HEK293T (cell line): ENCODE measurements at places on chromosomes 12 and 14.

DNA sequence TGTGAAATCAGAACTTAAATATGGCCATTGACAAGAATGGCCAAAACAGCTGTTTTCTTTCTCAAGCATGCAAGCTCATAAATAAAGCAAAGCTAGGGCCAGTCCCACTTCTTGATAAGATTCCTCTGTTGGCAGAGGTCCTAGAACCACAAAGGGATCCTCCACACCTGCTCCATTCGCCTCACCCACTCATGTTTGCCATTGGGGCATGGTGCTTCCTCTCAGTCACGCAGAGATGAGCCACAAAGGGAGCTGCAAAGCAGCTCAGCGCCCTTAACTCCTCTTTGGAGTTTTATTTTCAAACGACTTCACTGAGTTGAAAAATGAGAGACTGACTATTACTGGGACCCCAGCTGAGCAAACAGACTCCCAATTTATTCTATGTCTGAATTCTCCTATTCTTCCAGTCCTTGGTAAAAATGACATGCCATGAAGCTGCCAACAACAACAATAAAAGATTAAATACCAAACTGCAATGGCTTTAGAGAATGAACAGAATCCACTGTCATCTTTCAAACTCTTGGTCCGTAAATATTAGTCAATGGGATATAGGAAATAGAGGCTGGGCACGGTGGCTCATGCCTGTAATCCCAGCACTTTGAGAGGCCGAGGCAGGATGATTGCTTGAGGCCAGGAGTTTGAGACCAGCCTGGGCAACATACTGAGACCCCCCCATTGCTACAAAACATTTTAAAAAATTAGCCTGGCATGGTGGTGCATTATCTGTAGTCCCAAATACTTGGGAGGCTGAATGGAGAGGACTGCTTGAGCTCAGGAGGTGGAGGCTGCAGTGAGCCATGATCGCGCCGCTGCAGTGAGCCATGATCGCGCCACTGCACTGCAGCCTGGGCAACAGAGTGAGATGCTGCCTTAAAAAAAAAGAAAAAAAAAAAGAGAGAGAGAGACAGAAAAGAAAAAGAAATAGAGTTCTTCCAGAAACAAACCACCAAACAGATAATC is 16.4 kb downstream of the MANSC1 start:
- DNase-seq: no peak

GRCh38 chr12:6273541-6274230 is 36.8 kb upstream of the PLEKHG6 start:
- no peak for DNase-seq

- no peak for DNase-seq
Observed at GRCh38 chr14:99384450-99385417, 95.9 kb downstream of the SETD3 start.

- DNase-seq: no peak
Observed at GRCh38 chr14:66238969-66239368, 247.2 kb upstream of the CCDC196 start.

DNA sequence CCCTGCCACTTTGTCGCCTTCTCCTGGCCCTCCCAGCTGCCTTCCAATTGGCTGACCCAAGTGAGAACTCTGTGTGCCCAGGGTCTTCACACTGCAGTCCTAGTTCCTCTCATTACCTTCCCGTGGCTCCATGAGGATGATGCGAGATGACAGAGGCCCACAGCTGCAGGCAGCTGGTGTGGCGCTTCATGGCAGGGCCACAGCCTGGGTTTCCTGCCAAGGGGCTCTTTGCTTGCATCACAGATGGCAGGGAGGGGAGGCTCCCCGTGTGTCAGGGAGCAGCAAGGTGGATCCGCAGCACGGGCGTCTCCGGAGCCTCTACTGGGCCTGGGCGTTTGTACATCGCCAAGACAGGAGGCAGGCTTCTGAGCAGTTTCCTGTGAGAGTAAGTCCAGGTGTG is 28.9 kb downstream of the DEGS2 start:
- no peak for DNase-seq

DNA sequence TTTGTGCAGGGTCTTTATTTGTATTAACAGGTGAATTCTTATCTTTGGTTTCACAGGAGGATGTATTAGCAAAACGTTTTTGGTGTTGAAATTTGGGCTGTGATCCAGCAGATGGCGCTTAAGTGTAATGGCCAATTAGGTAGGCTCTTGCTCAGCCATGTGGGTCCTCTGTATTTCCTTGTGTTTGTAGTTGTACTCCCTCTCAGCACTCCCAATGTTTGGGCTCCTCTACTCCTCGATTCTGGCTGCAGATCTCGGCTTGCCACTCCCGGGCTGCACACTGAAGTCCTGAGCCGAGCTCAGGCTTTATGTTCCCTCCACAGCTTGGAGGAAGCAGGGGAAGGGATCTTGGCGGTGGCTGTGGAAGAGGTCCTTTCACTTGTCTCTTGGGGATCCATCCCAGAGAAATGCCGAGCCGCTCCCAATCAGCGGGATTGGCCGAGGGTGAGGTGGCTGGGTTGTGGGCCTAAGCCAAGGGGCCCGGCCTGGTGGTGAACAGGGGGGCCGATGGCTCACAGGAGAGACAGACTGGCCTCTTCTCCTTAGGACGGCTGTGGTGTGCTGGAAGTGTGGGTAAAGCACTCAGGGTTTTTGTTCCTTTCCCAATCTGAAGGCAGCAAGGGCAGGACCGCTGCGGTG is 133.7 kb downstream of the AEBP2 start:
- peak; percentile 50 for DNase-seq

DNA sequence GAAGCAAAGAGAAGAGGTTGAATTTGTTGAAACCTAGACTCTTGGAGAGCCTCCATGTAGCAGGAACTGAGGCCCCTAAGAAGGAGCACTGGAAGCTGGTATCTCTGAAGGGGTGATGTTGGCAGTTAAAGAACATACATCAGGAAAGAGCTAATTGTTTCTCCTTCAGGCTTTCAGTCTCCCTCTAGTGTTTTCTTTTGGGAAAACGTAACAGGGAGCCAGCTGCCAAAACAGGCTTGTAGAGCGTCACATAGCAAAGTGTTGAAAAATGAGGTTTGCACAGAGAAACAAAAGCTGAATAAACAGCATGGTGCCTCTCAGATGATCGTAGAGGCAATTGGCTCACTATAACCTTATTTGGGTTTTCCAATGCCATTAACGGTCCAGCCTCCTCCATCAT is 46.9 kb upstream of the CAND1 start:
- DNase-seq: peak; percentile 31

GRCh38 chr14:20620798-20621478 is 20.6 kb downstream of the OR6S1 start:
- no peak for DNase-seq

GRCh38 chr12:67885375-67886169 is 103.7 kb upstream of the IFNG-AS1 start:
- DNase-seq: no peak

DNA sequence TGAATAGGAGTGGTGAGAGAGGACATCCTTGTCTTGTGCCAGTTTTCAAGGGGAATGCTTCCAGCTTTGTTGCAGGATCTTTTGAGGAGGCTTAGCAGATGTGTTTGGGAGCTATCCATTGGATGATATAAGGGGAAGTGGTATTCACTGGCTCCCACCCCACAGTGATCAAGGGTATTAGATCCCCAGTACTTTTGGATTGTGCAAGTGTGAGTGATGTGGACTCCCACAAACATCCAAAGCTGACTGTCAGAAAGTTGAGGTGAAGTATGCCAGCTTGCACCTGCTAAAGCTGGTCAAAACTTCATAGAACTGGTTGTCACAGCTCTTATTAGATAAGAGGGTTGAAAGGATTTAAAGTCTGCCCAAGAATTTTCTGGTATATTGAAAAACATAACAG is 110.1 kb upstream of the BTG1 start:
- no peak for DNase-seq
